RCC 7860 (cell line): ENCODE measurements at places on chromosomes 13 and 19.

GRCh38 chr19:34319230-34319585 is 45.8 kb upstream of the GPI start:
- DNase-seq, result no peak

DNA sequence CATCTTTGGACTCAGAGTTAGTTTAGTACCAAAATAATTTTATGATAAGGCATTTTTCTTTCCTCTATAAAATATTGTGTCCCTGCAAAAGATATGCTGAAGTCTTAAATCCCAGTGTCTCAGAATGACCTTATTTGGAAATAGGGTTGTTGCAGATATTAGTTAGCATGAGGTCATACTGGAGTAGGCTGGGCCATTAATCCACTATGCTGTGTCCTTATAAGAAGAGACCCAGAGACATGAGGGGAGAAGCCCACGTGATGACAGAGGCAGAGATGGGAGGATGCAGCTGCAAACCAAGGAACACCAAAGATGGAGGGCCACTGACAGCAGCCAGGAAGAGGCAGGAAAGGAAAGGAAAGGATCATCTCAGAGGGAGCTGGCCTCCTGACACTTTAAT is 6.4 kb downstream of the POGLUT2 start:
- no peak for DNase-seq

GRCh38 chr13:109654341-109655205 is 131.8 kb downstream of the IRS2 start:
- DNase-seq, result no peak

GRCh38 chr13:43388282-43389034 is 365.1 kb downstream of the DNAJC15 start:
- no peak for DNase-seq

DNA sequence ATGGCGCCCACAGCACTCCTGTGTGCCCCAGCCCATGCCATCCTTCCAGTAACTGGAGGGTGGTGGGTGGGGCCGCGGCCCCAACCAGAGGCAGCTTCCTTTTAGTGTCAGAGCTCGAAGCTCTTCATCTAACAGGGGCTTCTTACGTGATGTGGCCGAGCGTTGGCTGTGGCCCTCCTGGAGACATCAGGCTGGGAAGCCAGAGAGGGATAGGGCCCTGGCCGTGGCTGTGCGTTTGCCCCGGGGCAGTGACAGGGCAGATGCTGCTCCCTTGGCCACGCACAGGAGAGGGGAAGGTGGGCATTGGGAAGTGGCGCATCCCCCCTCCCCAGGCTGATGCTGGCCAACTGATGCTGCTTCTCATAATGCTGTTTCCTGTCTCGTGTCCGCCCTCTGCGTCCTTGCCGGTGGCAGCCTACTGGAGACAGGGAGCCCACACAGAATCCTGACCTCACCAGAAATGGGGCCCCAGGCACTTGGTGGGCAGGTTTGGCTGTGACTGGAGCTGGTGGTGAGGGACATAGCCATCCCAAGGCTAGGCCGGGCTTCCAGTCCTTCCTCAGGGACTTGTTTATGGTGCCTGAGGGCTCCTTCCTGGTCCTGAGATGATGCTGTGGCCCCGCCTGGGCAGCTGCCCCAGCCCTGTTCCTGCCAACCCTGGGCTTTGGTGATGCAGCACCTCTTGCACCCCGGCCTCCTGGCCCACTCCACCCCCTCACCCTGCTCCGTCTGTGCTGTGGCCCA is 34.3 kb downstream of the ATP4B start:
- DNase-seq, result no peak

GRCh38 chr13:48925001-48925400 is 50.7 kb upstream of the FNDC3A start:
- no peak for DNase-seq

GRCh38 chr13:111468037-111468959 is 147.9 kb downstream of the TEX29 start:
- DNase-seq, result no peak

DNA sequence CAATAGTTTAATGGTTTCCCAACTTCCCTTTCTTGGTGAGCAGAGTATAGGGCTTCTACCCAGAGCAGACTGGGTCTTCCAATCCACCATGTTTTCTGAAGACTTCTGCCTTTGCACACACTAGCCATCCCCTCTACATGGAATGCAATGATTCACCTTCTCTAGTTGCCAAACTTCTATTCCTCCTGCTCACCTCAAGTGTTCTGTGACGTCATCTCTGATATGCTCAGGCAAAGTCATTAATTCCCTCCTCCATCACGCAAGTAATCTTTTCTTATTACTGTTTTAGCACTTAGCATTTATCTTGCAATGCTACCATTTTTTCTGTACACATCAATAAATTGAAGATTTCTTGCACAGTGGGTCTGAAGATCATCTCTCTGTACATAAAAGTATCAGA is 174.2 kb downstream of the RBM26 start:
- no peak for DNase-seq

DNA sequence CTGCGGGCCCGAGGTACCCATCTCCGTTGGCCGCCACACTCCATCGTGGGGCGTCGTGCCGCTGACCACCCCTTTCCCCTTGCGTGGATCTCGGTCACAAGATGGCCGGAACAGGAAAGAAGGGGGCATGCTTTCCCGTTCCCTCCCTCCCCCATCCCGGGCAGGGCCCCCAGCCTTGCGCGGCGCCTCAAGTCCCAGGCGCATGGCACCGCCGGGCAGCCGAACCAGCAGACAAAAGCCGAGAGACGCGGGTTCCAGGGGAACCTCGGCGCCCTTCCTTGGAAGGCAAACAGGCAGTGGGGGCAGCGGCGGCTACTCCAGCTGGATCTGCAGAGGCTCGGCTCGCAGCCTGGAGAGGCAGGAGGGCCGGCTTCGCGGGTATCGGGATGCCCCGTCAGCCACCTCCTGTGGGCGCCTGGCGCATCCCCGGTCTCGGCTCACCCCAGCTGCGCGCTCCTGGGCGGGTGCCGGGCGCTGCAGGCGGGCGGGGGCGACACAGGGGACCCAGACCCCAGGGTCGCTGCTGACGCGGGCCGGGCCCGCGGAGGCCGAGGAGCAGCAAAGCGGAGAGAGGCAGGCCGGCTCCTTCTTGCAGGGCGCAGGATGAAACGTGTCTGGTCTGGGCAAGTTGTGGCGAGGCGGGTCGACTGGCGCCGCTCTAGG is 439 bp downstream of the DZIP1 start:
- no peak for DNase-seq

- peak; percentile 75 for DNase-seq
Observed at GRCh38 chr19:12796146-12797071, 5.1 kb downstream of the JUNB start.

GRCh38 chr13:26707122-26708006 is 53.2 kb downstream of the GPR12 start:
- peak; percentile 19 for DNase-seq

GRCh38 chr13:60170414-60170813 is 6.7 kb upstream of the DIAPH3 start:
- DNase-seq, result no peak

DNA sequence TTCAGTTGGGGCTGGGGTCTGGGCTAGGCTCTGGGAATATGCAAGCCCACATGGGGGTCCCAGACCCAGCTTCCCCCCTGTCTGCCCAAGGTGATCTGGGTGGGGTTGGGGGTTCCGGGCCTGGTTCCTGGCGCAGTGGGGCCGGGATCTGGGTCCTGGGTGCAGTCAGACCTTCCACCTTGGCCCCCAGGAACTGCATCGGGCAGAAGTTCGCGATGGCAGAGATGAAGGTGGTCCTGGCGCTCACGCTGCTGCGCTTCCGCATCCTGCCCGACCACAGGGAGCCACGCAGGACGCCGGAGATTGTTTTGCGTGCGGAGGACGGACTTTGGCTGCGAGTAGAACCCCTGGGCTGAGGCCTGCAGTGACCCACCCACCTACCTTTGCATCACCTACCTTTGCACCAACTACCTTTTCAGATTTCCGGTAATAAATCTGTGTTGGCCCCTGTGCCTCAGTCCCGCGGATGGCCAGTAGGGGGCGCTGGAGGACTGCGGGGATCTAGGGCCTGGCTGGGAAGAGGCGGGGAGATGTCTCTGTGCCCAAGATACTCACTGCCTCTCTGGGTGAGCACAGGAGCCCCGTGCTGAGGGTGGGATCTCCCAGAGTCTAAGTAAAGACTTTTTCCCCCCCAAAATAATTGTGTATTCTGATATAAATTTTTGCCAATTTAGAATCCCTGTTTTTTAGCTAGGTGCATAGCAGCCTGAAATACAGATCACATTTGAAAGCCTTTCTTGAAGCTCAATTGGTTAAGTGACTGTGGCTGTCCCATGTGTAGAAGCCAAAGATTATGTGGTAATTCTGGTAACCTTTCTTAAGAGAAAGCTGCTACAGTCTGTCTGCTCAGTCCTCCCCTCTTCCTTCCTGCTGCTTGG is 11.5 kb upstream of the CYP4F3 start:
- peak; percentile 46 for DNase-seq

DNA sequence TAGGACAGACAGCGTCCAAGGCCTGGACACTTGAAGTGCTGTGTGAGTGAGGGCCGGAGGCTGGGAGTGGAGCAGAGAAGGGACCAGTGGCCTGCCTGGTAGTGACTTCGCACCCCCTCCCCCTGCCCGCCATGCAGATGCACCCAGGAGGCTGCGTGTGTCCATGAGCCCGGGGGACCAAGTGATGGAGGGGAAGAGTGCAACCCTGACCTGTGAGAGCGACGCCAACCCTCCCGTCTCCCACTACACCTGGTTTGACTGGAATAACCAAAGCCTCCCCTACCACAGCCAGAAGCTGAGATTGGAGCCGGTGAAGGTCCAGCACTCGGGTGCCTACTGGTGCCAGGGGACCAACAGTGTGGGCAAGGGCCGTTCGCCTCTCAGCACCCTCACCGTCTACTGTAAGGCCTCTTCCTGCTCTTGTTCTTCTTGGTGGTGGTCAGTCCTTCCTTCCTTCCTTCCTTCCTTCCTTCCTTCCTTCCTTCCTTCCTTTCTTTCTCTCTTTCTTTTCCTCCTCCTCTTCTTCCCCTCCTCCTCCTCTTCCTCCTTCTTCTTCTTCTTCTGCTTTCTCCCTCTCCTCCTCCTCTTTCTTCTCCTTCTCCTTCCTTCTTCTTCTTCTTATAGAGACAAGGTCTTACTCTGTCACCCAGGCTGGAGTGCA is 6.0 kb upstream of the FFAR1 start:
- DNase-seq, result no peak

- no peak for DNase-seq
Observed at GRCh38 chr19:14305706-14306105, 75.5 kb upstream of the ADGRE5 start.

DNA sequence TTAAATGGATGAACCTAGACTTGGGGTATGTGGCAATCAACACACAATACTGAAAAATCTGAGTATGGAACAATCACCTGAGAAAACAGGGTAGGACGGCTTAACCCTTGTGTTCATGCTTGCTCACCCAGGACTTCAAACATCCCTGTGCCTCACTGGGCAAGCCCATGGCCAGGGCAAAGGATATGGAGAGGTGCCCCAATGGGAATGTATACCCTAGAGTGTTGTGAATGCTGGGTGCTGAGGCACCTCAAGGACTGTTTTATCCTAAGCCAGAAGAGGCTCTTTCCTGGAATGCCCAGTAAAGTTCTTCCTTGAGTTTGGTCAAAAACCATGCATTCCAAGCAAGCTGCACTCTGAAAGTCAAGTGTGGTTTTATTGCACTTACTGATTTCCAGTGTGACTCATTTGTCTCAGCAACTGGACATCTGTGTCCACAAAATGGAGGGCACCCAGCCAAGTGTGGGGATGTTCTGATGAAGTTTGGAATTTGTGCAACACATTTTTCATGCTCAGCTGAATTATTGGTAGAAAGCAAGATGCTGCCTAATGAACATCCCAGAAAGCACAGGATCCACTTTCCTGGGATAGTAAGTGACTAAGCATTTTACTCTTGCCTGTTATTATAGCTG is 531.3 kb downstream of the RFC3 start:
- peak; percentile 67 for DNase-seq

DNA sequence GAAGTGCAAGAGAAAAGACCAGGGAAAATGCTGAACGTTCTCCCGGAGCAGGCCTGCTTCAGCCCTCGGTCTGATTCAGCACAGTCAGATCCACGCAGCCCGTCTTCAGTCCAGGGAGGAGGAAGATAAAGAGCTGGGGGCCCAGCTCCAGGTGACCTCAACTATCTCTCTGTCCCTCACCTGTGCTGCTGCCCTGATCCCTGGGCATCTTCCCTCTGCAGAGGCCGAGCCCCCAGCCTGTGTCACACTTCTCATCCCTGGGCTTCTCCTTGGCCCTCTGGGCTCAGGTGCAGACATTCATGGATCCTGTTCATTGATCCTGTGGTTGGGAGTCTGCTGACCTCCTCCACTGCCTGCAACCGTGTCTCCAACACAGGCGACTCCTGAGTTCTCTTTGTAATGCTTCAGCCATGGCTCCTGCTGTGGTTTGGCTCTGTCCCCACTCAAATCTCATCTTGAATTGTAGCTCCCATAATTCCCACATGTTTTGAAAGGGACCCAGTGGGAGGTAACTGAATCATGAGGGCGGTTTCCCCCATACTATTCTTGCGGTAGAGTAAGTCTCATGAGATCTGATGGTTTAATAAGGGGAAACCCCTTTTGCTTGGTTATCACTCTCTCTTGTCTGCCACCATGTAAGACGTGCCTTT is 27.9 kb downstream of the COL4A2 start:
- DNase-seq, result peak; percentile 33

DNA sequence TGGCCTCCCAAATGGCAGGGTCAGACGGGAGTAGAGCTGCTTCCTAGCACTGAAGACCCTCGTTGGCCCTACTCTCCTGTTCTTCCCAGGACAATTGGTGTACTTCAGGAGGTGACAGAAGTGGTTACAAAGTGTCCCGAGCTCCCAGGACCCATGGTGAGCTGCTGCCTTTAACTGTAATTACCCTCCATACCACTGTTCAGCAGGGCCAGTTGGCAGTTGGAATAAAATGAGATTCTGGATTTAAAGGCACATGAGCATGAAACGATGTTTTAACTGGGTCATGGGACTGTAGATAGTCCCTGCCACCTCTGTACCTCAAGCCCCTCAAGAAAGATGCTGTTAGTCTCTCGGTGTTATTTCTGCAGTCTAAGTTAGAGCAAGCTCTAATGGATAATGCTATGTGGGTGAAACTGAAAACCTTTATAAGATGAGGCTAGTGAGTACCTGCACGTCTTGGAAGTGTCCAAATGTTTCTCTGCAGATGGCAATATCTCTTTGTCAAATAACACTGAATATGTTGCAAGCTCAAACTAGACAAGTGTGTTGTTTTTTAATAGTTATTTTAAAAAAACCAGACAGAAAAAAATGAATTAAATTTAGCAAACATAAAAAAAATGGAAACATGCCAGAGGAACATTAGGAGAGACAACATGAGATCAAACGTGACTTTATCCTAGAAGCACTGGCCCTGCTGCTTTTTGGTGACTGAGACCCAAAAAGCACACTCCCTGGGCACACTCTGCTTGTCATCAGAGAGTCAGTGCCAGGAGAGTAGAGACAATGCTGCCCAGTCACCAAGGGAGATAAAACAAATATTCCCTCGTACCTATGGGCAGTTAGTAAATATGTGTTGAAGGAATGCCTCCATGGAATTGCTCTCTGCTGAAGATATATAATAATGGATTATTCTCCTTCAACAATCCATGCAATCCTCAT is 266.3 kb downstream of the LMO7 start:
- DNase-seq, result no peak

GRCh38 chr13:75196147-75196837 is 285.7 kb downstream of the TBC1D4 start:
- no peak for DNase-seq

- DNase-seq, result no peak
Observed at GRCh38 chr13:45143346-45143751, 23.0 kb downstream of the GTF2F2 start.

- DNase-seq, result no peak
Observed at GRCh38 chr13:53445686-53446085, 417.1 kb downstream of the OLFM4 start.
